T-cell (primary cell): ENCODE measurements at places on chromosomes 16 and 17.

DNA sequence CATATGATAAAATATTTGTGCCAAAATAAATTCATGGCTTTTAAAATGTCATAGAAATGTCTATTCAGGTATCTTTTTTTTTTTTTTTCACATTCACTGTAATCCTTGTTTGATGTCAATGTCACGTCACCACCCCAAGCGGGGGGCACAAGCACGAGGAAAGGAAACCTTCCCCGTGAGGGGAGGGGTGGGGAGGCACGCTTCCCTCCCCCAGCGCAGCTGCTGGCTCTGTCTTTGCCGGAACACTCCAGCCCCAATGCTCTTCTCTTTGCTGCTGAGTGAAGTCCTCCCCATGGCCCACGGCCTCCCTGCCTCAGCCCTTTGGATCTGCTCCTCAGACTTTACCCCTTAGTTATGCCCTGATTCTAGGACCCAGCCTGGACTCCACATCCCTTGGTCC lies 1.5 kb downstream of the SLC35G3 start:
- DNase-seq = peak; percentile 58

DNA sequence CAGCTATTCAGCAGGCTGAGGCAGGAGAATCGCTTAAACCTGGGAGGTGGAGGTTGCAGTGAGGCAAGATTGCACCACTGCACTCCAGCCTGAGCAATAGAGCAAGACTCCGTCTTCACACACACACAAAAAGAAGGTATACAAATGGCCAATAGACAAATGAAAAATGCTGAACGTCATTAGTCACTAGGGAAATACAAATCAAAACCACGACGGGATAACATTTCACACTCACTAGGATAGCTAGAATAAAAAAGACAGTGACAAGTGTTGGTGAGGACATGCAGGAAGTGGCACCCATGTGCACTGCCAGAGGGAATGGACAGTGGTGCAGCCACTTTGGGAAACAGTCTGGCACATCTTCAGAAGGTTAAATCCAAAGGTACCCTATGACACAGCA lies 172.9 kb downstream of the FTO start:
- no peak for DNase-seq

GRCh38 chr17:8204761-8205555 lies 5.4 kb downstream of the AURKB start:
- DNase-seq = no peak

DNA sequence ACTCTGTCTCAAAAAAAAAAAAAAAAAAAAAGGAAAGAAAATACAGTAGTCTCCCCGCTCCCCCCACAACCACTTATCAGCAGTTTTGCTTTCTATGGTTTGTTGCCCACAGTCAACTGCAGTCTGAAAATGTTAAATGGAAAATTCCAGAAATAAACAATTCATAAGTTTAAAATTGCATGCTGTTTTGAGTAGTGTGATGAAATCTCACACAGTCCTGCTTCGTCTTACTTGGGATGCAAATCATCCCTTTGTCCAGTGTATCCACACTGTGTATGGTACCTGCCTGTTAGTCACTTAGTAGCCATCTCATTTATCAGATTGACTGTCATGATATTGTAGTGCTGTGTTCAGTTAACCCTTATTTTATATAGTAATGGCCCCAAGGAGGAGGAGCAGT lies 41.5 kb downstream of the NF1 start:
- no peak for DNase-seq

- DNase-seq = no peak
Measured at GRCh38 chr16:84096447-84097005, 20.2 kb downstream of the MBTPS1 start.

DNA sequence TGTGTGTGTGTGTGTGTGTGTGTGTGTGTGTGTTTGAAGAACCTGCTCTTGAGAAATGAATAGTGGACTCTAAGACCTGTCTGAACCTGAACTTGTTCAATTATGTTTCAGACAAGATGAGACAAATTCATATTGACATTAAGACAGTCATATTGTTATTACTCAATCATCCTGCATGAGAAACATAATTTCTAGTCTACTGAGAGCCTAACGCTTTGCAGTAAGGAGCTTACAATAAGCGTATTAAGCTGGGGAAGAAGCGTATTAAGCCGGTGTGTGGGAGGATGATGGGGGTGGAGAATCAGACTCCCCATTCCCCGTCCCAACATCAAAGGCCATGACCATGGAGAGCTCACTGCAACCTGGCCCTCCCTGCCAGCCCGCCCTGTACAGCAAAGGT lies 22.4 kb upstream of the MNT start:
- no peak for DNase-seq

GRCh38 chr17:9204637-9205329 lies 183.5 kb downstream of the NTN1 start:
- no peak for DNase-seq

DNA sequence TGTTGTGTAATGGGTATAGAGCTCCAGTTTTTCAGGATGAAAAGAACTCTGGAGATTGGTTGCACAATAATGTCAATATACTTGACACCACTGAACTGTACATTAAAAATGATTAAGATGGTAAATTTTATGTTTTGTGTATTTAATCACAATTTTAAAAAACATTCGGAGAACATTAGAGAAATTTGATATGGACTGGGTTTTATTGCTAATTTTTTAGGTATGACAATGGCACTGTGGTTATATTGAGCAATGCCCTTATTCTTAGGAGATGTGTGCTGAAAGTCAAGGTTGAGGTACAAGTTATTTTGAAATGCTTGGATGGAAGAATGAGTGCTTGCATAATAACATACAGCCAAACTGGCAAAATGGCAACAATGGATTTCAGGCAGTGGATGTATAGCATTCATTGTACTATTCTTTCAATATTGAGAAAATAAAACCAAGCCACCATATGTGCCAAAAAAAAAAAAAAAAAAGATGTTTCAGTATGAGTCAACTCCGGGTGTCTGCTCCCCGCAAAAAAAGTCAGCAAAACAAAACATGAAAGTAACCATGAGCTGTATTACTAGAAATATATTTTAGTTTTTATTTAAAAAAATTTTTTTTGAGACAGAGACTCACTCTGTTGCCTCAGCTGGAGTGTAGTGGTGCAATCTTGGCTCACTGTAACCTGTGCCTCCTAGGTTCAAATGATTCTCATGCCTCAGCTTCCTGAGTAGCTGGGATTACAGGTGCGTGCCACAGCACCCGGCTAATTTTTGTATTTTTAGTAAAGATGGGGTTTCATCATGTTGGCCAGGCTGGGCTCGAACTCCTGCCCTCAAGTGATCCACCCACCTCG lies 19.8 kb downstream of the HOXB1 start:
- DNase-seq = no peak

GRCh38 chr17:47981462-47981861 lies 10.5 kb downstream of the CDK5RAP3 start:
- DNase-seq = no peak

GRCh38 chr17:50841277-50841948 lies 6.0 kb downstream of the WFIKKN2 start:
- no peak for DNase-seq

- DNase-seq = no peak
Measured at GRCh38 chr16:9395958-9396359, 304.5 kb downstream of the HAPSTR1 start.

GRCh38 chr16:30000735-30001631 lies 4.9 kb downstream of the INO80E start:
- DNase-seq = no peak

DNA sequence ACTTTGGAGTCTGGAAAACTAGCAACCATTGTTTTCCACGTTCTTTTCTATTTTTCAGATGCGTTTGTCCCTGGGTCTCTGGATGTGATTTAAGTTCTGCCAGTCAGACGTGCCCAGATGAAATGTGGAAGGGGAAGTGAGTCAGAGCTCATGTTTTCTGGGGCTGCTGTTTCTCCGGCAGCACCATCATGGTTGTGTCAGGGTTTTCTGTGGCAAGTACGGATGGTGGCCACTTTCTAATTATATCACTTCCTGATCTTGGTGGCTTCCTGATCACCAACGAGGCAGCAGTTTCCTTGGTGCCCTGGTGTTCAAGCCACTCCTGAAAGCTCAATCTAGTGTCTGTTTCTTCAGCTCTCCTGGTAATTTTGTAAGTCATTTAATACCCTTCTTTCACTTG lies 31.4 kb upstream of the PMFBP1 start:
- no peak for DNase-seq

GRCh38 chr17:70158180-70158579 lies 11.2 kb upstream of the KCNJ2 start:
- DNase-seq = no peak

DNA sequence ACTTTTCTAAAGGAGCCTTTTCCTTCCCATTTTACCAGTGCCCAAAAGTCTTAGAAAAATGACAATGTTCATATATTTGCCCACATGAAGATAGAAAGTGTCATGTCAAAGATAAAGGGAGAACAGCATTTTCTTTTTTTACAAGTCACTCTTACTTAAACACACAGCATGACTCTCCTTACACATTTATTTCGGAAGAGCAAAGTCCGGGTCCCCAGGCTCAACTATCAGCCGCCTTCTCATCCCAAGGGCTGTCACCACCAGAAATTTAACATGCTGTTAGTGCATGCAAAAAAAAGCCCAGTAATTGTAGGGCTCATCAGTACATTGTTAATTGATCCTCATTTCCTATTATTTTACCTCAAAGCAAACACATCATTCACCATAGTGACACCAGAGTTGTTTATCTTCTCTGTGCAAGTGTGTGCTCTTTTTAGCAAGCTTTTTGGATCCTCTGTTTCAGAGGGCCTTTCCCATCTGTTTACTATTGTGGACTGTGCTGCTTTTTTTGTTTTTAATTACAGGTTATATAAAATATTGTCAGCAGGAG lies 560.3 kb downstream of the WWOX start:
- DNase-seq = no peak

- no peak for DNase-seq
Measured at GRCh38 chr17:10352893-10353292, 19.9 kb downstream of the MYH13 start.

DNA sequence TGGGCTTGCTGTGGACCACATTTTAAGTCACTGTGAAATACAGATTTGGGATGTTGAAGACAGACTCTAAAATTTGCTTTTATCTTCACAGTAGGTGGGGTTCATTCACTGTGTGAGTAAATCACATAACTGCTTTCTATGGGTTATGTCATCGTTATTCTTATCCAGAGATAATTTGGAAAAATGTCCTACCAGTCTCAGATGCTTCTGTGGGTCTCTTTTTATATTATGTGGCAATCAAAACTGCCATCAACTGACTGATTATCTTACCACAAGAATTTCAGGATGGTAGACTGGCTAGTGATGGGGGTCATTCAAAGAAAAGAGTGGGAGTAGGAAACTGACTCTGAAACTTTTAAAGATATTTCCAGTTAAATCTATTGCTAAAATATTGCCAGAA lies 3.1 kb downstream of the HSBP1 start:
- DNase-seq = no peak

GRCh38 chr17:46121165-46121764 lies 72.0 kb downstream of the KANSL1 start:
- DNase-seq = no peak

DNA sequence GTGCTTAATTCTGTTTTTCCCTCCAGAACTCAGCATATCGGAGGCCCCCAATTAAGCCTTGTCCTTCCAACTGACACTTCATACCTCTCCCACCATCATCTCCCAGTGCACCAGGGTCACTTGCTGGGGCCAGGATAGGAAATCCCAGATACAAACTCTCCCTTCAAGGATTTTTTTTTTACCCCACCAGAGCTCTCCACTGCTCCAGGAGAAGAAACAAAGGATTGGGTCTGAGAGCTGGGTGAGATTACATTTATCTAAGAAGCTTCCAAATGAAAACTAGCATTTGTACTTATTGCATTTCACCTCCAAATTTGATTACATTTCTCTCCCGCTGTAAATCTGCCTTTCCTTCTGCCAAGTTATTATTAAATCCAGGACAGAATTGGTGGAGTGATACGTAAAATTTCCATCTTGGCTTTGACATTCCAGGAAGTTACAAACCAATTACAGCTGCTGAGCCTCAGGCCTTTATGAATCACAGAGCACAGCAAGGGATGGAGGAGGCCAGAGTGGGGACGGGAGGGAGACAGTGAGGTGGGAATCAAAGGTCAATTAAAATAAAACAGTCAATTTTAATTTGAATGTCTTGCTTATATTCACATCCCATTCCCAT lies 123.5 kb downstream of the USP31 start:
- no peak for DNase-seq

DNA sequence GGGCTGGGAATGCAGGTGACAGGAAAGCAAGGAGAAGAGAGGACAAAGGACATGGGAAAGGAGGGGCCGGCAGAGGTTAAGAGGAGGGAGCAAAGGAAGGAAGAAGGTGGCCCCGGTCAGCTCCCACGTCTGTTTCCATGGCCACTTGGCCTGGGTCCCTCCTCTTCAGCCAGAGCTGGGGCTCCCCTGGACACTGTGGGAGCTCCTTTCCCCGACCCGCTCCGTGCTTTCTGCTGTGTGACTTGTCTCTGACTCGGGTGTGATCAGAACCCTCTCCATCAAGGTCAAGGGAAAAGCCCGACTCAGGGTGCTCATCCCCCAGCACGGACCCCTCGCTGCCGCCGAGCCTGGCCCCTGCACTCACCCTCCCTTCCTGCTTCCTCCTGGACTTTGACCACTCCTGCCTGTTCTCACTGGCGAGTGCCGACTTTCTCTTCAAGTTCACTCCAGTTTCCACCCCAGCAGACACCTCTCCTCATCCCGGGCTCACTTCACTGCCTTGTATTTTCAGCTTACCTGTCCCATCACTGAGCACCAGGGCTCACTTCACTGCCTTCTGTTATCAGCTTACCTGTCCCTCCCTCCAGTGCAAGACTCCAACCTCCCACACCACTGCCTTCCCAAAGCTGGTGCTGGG lies 61.2 kb downstream of the MEAK7 start:
- DNase-seq = no peak

DNA sequence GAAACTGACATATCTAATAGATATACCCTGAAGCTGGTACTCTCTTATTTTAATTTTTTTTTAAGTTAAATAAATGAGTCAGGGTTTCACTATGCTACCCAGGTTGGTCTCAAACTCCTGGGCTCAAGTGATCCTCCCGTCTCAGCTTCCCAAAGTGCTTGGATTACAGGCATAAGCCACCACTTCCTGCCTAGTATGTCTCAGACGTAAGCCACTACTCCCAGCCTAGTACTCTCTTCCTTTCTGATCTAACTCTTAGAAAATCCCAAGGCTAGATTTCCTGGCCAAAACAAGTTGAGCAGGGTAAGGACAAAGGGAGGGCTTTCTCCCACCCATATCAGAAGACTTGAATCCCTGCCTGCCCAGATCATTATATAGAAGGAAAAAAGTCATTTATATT lies 33.7 kb downstream of the HOXB1 start:
- DNase-seq = no peak
